Cardiac fibroblast (primary cell): ENCODE measurements at places on chromosomes 4 and X.
A peak's percentile ranks its signal among the peaks of the same experiment; 100 is the strongest.

GRCh38 chr4:83282049-83282535 lies 2.5 kb downstream of the COQ2 start:
- peak; percentile 81 for DNase-seq

- DNase-seq: peak; percentile 65
These were observed 40.2 kb upstream of the SULT1B1 start for GRCh38 chr4:69800599-69800998.

GRCh38 chrX:18883234-18883960 lies 100.5 kb downstream of the PHKA2 start:
- DNase-seq: no peak

DNA sequence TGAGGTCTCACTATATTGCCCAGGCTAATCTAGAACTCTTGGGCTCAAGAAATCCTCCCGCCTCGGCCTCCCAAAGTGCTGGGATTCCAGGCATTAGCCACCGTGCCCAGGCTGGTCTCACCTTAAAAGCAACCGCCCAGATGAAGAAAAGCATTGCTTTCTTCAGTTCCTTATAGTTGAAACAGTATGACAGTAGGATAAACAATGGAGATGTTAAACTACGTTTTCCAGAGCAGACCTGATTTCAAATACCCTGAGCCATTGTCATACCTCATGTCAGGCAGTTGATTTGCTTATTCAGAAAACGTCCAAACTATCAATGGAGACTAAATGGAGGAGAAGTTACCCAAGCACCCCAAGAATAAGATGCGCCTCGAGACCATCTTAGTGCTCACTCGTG lies 26.3 kb upstream of the TMEM131L start:
- no peak for DNase-seq

- DNase-seq: no peak
These were observed 1072.9 kb upstream of the SLIT2 start for GRCh38 chr4:19178835-19179234.

- no peak for DNase-seq
These were observed 7.9 kb downstream of the HTRA3 start for GRCh38 chr4:8277356-8278008.

DNA sequence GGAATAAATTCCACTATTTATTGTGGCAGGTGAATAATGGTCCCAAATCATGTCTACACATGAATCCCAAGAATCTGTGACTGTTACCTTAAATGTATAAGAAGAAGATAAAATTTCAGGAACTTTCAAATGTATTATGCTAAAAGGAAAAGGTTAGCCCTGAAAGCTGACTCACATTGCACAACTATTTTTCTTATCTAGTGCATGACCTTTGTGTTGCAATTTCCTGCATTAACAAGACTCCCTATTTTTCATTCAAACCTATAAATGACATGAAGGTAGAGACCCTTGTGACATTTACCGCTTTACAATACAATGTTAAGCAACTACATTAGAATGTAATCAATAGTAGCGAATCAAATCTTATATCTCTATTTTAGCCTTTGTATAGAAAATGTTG lies 36.7 kb downstream of the UBQLN2 start:
- DNase-seq: peak; percentile 9

GRCh38 chr4:20370274-20370673 lies 118.6 kb downstream of the SLIT2 start:
- DNase-seq: peak; percentile 21

GRCh38 chr4:14294611-14295010 lies 667.1 kb upstream of the BOD1L1 start:
- DNase-seq: peak; percentile 36

GRCh38 chrX:38891641-38892413 lies 90.6 kb downstream of the MID1IP1 start:
- DNase-seq: no peak

DNA sequence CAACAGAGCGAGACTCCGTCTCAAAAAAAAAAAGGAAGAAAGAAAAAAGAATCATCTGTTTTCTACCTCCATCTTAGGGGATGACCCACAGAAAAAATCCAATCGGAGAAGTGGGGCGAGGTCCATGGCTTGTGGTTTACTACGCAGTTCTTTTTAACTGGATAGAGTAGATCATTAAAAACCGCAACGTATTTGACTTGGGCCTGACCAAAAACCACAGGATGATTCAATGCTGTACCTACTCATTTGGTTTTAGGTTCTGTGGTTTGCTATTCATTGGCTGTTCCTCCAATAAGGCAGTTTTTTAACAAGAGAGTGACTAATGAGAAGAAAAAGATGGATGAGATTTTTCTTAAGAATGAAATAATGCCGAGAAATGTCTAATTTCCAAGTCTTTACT lies 83.7 kb downstream of the FREM3 start:
- DNase-seq: no peak
